ENCODE measurements at places on chromosomes 6 and 20. TPM values are rescaled to one million over a fixed set of nuclear protein-coding genes. Genes with fewer than 3 reads are reported as not detected.
A peak's percentile ranks its signal among the peaks of the same experiment; 100 is the strongest.

Gene EYA2
- total RNA-seq: 0.65 TPM

Gene TFAP2D
- not detected for total RNA-seq

Gene GJA10
- not detected for total RNA-seq

Gene TTBK1
- 0.13 TPM for total RNA-seq

Gene CCN2
- total RNA-seq: 13.9 TPM

- no peak for DNase-seq
Measured at GRCh38 chr20:19440660-19441527, 228.5 kb downstream of the SLC24A3 start.

DNA sequence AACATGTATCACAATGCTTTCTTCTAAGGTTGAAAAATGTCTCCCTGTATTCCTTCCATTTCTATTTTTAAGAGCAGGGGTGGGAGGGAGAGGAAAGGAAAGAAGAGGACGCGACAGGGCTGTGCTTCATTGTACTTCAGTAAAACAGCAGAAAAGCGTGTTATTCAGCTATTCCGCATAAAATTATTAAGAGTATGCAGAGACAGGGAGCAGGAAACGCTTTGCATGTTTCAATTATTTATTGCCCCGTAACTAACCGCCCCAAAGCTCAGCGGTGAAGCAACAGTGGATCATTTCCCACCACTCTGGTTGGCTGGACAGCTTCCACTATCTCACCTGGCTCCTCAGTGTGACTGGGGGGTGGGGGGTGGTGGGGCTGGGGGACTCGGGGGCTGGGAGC lies 188.9 kb downstream of the TTLL2 start:
- DNase-seq: no peak

DNA sequence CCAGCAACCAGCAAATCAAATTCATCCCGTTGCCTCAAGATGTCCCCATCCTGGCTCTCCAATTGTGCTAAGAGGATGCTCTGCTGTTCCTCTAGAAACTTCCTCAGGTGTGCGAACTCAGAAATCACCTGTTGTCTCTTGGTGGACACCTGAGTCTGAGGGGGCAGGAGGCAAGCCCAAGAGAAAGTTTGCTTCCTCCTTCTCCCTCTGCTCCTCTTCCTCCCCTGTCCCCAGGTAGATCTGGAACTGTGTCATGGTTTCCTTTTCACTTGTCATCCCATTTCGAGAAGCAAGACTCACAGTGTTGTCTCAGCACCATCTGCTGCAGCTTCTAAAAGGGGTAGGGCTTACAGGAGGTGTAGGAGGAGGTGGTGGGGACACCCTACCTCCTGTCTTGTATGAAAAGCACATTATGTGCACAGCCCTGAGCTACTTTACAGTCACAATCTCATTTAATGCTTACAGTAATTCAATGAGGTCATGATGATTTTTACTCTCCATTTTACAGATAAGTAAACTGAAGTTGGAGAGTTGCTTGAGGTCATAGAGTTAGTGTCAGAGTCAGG lies 2.5 kb downstream of the TRIM10 start:
- no peak for DNase-seq

- no peak for DNase-seq
Measured at GRCh38 chr6:132132422-132132821, 181.2 kb upstream of the CCN2 start.

DNA sequence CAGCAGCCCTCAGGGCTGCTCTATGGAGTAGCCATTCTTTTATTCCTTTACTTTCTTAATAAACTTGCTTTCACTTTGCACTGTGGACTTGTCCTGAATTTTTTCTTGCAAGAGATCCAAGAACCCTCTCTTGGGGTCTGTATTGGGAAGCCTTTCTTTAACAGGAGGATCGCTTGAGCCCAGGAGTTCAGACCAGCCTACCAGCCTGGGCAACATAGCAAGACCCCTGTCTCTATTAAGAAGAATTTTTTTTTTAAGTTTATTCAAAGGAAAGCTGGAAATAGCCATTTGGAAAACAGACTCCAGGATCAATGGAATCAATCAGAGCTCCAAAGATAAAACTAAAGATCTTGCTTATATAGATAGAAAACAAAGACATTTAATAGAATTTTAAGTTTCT lies 29.1 kb downstream of the OR2B2 start:
- no peak for DNase-seq

DNA sequence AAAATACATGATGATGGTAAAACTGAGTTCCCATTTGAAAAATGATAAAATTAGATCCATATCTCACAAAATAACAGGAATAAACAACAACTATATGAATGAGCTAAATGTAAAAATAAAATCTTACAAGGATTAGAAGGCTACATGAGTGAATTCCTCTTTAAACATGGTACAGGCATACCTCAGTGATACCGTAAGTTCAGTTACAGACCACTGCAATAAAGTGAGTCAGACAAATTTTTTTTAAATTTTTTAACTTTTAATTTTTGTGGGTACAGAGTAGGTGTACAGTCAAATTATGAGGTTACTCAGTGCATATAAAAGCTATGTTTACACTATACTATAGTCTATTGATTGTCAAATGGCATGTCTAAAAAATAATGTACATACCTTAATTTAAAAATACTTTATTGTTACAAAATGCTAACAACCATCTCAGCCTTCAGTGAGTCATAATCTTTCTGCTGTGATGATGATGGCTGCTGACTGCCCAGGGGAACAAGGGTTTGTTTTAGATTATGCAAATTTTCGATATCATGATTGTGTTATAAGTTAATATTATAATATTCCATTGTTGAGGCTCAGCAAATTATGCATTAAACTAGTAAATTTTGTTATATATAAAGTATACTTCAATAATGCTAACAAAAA lies 222.8 kb upstream of the RUNX2 start:
- DNase-seq: no peak

DNA sequence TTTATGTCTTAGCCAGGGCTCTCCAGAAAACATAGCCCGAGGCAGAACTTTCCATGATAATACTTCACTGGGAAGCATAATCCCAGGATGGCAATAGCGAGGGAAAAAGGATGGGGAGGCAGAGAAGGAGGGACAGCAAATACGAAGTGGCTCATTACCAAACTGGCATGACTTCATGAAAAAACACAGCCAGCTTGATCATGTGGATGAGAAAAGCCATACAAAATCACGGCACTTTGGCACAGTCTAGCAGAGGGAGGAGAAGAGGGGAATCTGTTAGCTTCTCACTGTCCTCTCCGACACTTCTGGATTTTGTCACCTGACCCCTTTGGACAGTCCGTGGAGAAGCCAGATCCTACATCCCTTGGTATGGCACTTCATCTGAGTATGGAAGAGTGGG lies 212.5 kb upstream of the GRIK2 start:
- DNase-seq: no peak

DNA sequence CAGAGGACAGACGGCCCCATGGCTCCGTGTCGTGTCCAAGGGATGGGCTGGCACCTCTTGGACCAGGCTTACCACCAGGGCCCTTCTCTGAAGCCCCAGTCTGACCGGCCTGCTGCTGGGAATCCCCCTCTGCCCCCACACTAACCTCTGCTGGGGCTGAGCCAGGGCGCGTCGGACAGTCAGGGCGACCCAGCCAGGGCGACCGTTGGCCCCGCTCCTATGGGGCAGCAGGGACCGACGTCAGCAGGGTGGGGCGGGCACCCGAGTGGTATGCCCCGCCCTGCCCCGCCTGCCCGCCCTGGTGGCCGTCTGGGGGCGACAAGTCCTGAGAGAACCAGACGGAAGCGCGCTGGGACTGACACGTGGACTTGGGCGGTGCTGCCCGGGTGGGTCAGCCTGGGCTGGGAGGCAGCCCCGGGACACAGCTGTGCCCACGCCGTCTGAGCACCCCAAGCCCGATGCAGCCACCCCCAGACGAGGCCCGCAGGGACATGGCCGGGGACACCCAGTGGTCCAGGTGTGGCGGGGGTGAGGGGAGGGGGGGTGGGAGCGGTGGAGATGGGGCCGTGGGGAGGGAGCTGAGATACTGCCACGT lies at the start of gene SLC17A9:
SLC17A9 (plus strand) TSS at position 337 of the 595 bp plus-strand sequence; CDS start at position 459, 122 bp downstream.
- peak; percentile 86 for DNase-seq

GRCh38 chr6:38493931-38494547 lies 145.7 kb downstream of the BTBD9 start:
- DNase-seq: peak; percentile 56

GRCh38 chr6:116450769-116451740 lies 10.1 kb upstream of the CALHM6 start:
- no peak for DNase-seq

- DNase-seq: no peak
Measured at GRCh38 chr6:20242397-20242796, 30.1 kb upstream of the MBOAT1 start.

DNA sequence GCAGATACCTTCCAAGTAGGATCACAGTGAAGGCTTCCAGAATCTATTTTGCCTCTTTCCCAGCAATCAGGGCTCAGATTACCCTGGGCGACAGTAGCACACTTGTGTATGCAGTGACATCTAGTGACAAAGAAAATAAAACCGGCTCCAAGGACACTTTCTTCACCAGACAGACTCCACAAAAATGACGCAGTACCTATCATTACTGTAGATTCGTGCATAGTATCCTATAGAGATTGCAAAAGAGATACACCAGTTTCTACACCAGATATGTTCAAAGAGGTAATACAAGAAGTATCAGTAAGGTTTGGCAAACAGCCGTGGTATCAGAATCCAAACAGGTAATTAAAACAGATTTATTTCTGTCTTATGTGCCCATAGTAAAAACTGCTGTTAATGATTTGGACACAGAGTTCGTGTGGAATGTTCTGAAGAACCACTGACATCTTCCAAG lies 600.4 kb upstream of the JAG1 start:
- DNase-seq: no peak
